ENCODE measurements at places on chromosomes 3 and 15.

DNA sequence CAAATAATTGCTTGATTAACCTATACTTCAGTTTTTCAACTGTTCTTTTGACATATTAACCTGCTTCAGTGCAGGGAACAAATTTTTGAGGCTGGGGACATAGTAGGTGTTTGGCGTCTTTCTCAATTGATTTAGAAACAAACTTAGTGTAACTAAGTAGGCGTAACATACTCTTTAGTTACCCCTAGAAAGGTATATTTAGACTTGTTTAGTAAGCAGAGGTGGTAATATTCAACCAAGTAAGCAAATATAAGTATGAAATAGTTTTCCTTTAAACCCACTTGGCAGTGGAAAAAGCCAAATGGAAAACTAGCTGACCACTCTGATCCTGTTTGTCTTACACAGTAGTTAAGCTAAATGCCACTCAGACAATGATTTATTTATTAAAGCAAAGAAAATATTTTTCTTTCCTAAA, 113.2 kb downstream of the MBNL1 start:
- no peak for DNase-seq

- DNase-seq = no peak
Observed at GRCh38 chr15:80768158-80768557, 11.0 kb upstream of the CEMIP start.

DNA sequence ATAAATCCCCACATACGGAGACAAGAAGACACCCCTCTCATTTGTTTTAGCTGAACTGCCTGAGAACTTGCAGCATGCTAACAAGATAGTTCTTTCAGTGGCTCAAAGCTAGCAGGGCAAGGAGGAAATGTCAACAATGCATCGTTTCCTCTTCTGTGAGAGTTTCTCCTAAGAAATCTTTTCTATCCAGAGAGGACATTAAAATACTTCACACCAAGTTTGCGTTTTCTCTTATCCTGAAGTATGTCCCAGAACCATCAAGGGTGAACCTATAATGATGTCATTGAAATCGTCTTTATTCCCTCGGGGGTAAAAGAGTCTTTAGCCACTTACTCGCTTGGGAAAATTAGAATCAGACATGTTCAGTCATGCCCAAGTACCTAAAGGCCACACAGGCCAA, 541.7 kb upstream of the MDFIC2 start:
- no peak for DNase-seq

DNA sequence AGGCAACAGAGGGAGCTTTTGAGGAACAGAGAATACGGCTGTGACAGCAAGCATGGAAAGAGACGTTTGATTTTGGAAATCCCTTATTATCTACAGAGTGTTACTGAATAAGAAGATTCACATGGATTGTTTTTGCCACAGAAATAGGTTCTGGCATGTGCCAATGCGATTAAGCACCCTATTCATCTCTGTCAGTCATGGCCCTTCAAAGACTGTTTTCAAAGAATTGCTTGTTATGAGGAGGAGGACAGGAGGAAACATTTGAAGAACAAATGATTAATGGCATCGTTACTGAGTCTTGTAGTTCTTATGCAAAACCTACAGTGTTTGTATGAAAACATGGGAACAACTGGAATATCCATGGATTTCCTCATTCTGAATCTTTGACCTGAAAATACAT, 86.2 kb downstream of the EPHA6 start:
- DNase-seq = no peak

DNA sequence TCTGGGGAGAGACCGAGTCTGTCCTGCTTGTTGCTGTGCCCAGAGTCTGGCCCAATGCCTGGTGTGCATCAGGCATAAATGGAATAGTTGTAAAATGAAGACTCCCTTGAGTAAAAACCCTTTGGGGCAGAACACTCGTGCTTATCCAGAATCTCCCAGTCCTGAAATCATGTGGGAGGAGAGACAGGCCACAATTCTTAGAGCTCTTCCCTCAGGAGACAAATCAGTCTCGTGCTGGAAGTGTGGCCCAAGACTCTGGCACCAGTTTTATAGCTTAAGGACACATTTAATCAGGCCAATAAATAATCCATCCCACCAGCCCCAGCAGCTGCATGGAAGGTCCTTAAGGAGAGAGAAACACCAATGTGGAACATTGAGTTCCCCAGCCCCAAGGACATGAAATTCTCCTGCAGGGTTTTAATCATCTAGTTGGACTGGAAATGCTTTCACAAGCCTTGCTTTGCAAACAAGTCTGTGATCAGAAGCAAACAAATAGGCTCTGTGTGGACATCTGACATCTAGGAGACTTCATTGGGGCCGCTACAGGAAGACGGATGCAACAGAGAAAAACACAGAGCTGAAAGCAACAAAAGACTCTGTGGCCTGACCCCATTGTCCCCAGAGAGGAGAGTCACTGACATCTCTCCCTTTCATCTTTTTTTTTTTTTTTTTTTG, 70.4 kb downstream of the LSM3 start:
- DNase-seq = no peak

- DNase-seq = no peak
Observed at GRCh38 chr3:197104738-197105137, 75.1 kb upstream of the MELTF start.

GRCh38 chr3:160136421-160136820, 88.8 kb upstream of the C3orf80 start:
- DNase-seq = no peak

GRCh38 chr3:116356056-116356455, 89.2 kb downstream of the LSAMP start:
- no peak for DNase-seq

Data from left hindlimb (tissue), 1 donor.